ENCODE measurements at places on chromosomes 2 and 18. TPM values are rescaled to one million over a fixed set of nuclear protein-coding genes. Genes with fewer than 3 reads are reported as not detected.

GRCh38 chr18:812376-813171 lies 532 bp upstream of the YES1 start:
- peak; percentile 86 for DNase-seq

GRCh38 chr18:56902653-56903052 lies 244.2 kb upstream of the BOD1L2 start:
- DNase-seq = no peak

GRCh38 chr18:37540424-37541138 lies 25.0 kb downstream of the CELF4 start:
- DNase-seq = no peak

GRCh38 chr2:69450735-69451416 lies 13.6 kb upstream of the NFU1 start:
- no peak for DNase-seq

- DNase-seq = no peak
These were observed 79.6 kb downstream of the LRATD1 start for GRCh38 chr2:14712111-14712510.

GRCh38 chr18:49961271-49961670 lies 147.9 kb upstream of the ACAA2 start:
- peak; percentile 11 for DNase-seq

- DNase-seq = no peak
These were observed 36.4 kb upstream of the SLC14A1 start for GRCh38 chr18:45687621-45688020.

CAPN14 gene
- polyA plus RNA-seq = 0.30 TPM

KLHL29 gene
- 0.71 TPM for polyA plus RNA-seq
